ENCODE measurements at places on chromosomes 13 and 19.
A peak's percentile ranks its signal among the peaks of the same experiment; 100 is the strongest.

GRCh38 chr19:7142771-7143170 is 73.3 kb downstream of the ZNF557 start:
- H3K36me3 ChIP-seq, result no peaks in the 10 kb centered on the region
- H3K27ac ChIP-seq, result no peak overlapping the region
- no peak for DNase-seq
- H3K4me1 ChIP-seq, result no peaks in the 10 kb centered on the region
- no peaks in the 10 kb centered on the region for H3K27me3 ChIP-seq
- H3K4me3 ChIP-seq, result no peak overlapping the region

DNA sequence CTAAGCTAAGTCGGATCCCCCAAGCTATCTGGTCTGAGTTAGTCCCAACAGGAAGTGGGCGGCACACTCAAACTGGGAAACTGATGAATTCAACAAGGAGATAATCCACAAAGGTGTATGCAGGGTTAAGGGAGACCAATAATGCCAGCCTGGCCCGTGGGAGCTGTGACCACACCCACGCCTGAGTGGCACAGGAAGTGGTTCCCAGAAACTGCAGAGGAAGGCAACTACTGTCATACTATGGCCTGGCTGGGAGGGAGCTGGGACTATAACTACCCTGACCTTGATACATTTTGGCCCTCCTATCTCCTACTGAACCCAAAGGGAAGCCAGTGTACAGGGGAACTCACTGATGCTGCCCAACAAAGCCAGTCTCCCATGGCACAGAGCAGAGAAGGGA is 85.5 kb upstream of the TDRD3 start:
- H3K27ac ChIP-seq, result no peak overlapping the region
- no peaks in the 10 kb centered on the region for H3K27me3 ChIP-seq
- no peak overlapping the region for H3K4me3 ChIP-seq

GRCh38 chr13:112198396-112199010 is 131.6 kb downstream of the SOX1 start:
- H3K27me3 ChIP-seq, result no peaks in the 10 kb centered on the region
- H3K36me3 ChIP-seq, result no peaks in the 10 kb centered on the region
- no peak for DNase-seq
- H3K27ac ChIP-seq, result no peak overlapping the region
- H3K4me3 ChIP-seq, result no peak overlapping the region
- H3K4me1 ChIP-seq, result no peaks in the 10 kb centered on the region

DNA sequence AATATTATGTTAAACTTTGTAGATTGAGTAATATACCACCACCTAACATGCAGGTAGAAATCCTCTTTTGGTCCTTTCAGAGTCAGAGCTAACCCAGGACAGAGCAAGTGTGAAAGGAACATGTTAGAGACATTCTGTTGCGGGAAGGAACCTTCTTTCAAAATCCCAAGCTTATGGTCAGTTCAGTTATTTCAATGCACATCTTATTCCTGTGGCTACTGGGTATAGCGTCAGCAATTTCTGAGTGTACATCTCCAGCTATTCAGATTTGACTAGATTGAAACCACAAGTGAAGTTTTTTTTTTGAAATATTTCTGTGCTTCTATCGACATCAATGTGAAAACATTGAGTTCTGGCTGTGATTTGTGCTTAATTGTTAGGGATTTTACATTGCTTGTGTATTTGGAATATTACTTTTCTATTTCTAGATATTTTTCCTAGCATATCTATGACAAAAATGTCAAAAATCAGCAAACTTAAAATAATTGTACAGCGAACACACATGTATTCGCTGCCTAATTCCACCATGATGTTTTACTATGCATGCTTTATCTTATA is 165.3 kb downstream of the LMO7 start:
- H3K27ac ChIP-seq, result no peak overlapping the region
- no peak overlapping the region for H3K4me3 ChIP-seq
- H3K27me3 ChIP-seq, result no peaks in the 10 kb centered on the region
- H3K36me3 ChIP-seq, result no peaks in the 10 kb centered on the region
- DNase-seq, result no peak

- H3K27me3 ChIP-seq, result no peaks in the 10 kb centered on the region
- H3K27ac ChIP-seq, result no peak overlapping the region
- no peak overlapping the region for H3K4me3 ChIP-seq
- peaks cover 71% of the 10 kb centered on the region for H3K36me3 ChIP-seq
- DNase-seq, result no peak
Observed at GRCh38 chr19:15268192-15268927, 36.1 kb upstream of the EPHX3 start.

DNA sequence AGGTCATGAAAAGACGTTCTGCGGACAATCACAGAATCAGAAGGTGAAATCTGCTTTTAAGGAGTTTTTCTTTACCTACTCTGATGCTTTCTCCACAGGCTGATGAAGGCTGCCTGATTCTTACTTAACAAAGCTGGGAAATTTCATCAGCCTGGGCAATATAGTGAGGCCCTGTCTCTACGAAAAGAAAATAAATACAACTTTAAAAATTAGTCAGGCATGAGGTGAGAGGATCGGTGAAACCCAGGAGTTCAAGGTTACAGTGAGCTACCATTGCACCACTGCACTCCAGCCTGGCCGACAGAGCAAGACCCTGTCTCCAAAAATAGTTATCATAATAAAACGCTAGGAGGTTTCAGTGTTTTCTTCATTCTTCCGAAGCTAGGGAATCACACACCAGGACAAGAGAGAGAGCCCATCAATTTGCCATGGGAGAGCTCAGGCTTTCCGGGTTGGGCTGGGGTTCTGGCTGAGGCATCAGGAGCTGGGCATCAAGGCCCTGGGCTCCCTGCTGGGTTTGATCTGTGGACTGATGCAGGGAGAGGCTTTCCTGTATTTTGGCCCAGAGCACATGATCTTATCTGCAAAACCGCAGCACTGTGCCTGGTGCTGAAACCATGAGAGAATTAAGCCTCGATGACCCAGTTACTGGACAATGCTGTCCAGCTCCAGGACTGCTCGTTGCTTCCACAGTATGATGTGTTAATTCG is 25.1 kb upstream of the CEBPG start:
- H3K27ac ChIP-seq, result no peak overlapping the region
- H3K4me1 ChIP-seq, result no peaks in the 10 kb centered on the region
- H3K36me3 ChIP-seq, result no peaks in the 10 kb centered on the region
- no peak for DNase-seq

DNA sequence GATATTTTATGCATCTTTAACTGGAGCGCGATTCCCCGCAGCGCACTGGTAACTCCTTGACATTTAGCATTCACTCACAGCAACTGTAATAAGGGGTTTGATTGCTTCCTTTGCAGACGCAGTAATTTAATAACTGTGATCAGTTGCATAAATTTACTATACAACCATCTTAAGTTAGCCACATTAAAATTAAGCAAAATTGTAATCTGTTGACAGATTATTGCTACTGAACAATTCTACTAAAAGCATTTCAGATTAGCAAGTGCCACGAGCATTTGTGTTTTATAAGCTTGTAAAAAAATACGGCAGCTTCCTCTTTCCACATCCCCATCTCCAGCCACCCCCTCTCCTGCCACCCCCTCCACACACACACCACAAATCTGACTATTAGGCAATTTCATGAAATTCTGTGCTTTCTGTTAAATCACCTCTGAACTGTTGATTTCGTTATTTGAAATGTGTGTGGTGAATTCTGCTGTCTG is 44.4 kb downstream of the TSHZ3 start:
- H3K4me1 ChIP-seq, result no peaks in the 10 kb centered on the region
- no peaks in the 10 kb centered on the region for H3K36me3 ChIP-seq
- H3K4me3 ChIP-seq, result no peak overlapping the region
- H3K27me3 ChIP-seq, result no peaks in the 10 kb centered on the region
- no peak overlapping the region for H3K27ac ChIP-seq
- no peak for DNase-seq

DNA sequence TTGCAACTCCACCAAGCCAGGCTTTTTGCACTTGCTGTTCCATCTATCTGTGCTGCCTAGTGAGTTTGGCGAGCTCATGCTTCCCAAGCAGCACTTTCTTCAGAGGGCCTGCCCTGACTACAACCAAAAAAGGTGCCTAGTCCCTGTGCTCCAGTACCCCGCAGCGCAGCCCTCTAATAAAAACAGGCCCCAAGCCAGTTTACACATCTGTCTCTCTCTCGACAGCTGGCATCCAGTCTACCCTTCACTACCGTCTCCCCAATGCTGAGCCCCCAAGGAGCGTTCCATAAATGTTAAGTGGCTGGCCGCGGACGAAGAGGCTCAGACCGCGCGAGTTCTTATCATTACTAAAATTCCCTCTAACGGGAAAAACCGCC is 512 bp downstream of the MED4 start:
- DNase-seq, result no peak
- peak overlapping the region; percentile 85 for H3K4me3 ChIP-seq

DNA sequence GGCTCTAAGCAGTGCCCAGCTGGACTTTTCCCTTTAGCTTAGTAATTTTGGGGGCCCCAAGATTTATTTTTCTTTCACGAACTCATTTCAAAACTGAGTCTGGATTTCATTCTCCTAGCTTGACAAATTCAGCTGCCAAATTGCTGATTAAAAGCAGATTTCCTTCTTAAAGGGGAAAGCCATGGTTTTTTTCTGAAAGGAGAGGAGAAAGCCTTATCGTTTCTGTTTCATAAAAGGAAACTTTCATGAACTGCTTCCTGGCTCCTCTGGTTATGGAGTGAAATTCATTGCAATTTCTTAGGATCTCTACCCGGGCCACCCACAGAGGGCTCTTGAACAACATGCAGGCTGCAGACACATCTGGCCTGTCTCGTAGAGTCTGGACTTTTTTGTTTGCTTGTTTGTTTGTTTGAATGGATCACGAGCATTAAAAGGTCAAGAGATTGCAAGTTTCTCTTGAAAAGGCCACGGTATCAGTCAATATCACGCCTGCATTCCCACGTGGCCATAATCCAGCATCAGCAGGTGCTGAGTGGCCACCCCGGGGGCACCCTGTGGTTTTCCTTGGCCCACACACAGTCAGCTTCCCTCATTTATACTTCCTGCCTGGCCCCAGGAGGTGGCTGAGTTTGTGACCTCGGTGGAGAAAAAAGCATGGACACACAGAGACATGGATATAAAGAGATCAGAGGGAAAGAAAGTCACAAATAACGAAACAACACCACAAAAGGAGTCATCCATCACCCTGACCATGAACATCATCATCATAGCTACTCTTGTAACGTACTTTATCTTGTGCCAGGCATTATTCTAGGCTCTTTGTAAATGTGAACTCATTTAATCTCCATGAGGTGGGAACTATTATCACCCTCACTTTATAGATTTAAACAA is 10.5 kb upstream of the KLK4 start:
- peaks cover 4% of the 10 kb centered on the region for H3K4me1 ChIP-seq
- H3K27ac ChIP-seq, result no peak overlapping the region
- no peak for DNase-seq
- H3K4me3 ChIP-seq, result no peak overlapping the region

DNA sequence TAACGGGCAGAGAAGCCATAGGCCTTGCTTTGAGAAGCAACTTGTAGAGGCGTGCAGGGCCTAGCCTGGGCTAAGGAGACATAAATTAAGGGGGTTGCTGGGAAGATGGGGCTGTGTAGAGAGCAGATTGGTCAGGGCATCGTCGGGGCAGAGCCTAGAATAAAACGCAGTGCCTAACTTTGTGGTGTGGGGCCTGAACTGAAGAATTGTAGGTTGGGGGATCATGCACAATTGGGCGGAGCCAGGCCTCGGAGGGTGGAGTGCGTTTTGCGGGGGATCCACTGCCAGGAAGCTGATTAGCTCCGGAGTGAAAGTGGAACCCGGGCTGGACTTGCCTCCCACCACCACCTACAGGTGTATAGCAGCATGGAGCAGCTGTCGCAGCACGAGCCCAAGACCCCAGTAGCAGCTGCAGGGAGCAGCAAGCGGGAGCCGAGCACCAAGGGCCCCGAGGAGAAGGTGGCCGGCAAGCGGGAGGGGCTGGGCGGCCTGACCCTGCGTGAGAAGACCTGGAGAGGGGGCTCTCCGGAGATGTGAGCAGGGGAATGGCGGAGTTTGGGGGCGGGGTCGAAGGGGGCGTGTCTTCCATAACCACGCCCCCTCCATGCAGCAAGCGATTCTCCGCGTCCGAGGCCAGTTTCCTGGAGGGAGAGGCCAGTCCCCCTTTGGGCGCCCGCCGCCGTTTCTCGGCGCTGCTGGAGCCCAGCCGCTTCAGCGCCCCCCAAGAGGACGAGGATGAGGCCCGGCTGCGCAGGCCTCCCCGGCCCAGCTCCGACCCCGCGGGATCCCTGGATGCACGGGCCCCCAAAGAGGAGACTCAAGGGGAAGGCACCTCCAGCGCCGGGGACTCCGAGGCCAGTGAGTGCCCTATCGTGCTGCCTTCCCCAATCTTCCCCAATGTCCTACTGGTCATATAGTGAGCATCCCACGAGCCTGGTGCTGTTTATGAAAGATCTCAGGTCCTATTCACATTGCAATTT is 13.8 kb downstream of the DNASE2 start:
- DNase-seq, result peak; percentile 78
- no peaks in the 10 kb centered on the region for H3K27me3 ChIP-seq
- peak overlapping the region; percentile 38 for H3K27ac ChIP-seq
- H3K36me3 ChIP-seq, result no peaks in the 10 kb centered on the region
- peak overlapping the region; percentile 76 for H3K4me3 ChIP-seq
- H3K4me1 ChIP-seq, result peaks cover 8% of the 10 kb centered on the region

- H3K27ac ChIP-seq, result no peak overlapping the region
- no peak for DNase-seq
- H3K36me3 ChIP-seq, result no peaks in the 10 kb centered on the region
- no peaks in the 10 kb centered on the region for H3K4me1 ChIP-seq
- no peaks in the 10 kb centered on the region for H3K27me3 ChIP-seq
Observed at GRCh38 chr13:96473526-96474180, 383.7 kb downstream of the HS6ST3 start.

DNA sequence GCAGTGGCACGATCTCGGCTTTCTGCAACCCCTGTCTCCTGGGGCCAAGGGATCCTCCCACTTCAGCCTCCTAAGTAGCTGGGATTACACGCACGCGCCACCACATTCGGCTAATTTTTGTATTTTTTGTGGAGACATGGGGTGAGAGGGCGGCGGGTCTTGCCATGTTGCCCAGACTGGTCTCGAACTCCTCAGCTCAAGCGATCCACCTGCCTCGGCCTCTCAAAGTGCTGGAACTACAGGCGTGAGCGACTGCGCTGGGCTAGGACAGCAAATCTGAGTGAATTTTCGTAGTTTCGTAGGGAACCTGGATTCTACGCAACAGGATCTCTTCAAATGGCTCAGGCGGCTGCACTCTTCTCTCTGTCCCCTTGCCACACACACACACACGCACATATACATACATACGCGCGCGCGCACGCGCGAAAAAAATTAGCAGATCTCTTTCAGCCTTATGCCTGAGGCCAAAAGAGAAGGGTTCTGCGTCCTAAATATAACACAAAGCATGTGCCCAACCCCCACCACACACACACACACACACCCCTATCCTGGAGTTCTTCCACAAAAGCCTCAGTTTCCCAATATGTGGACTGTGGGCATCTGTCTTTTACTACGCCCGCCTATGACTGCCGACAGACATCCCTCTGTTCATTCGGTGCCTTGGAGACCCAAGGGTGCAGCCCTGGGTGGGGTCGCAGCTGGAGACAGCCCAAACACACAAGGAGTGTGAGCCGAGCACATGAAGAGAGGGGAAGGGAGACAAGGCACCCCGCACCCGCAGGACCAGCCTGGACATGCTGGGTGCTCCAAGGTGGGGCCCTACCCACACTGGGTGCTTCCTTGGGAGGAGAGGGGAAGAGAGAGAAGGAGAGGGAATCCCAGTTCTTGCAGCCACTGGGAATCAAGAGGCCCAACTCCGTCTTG is 616 bp downstream of the PINLYP start:
- peaks cover 20% of the 10 kb centered on the region for H3K4me1 ChIP-seq
- H3K4me3 ChIP-seq, result peak overlapping the region; percentile 61
- H3K27me3 ChIP-seq, result no peaks in the 10 kb centered on the region
- H3K36me3 ChIP-seq, result peaks cover 11% of the 10 kb centered on the region
- no peak for DNase-seq

- no peaks in the 10 kb centered on the region for H3K36me3 ChIP-seq
- H3K4me1 ChIP-seq, result no peaks in the 10 kb centered on the region
- H3K4me3 ChIP-seq, result no peak overlapping the region
- DNase-seq, result no peak
- H3K27ac ChIP-seq, result no peak overlapping the region
Observed at GRCh38 chr13:66367356-66367755, 862.8 kb downstream of the PCDH9 start.

Data from CD8-positive, alpha-beta memory T cell (primary cell).